ENCODE measurements at places on chromosomes 16 and 17. TPM values are rescaled to one million over a fixed set of nuclear protein-coding genes. Genes with fewer than 3 reads are reported as not detected.

The CRYBA1 gene
- not detected for total RNA-seq

The IKZF3 gene
- not detected for total RNA-seq

DNA sequence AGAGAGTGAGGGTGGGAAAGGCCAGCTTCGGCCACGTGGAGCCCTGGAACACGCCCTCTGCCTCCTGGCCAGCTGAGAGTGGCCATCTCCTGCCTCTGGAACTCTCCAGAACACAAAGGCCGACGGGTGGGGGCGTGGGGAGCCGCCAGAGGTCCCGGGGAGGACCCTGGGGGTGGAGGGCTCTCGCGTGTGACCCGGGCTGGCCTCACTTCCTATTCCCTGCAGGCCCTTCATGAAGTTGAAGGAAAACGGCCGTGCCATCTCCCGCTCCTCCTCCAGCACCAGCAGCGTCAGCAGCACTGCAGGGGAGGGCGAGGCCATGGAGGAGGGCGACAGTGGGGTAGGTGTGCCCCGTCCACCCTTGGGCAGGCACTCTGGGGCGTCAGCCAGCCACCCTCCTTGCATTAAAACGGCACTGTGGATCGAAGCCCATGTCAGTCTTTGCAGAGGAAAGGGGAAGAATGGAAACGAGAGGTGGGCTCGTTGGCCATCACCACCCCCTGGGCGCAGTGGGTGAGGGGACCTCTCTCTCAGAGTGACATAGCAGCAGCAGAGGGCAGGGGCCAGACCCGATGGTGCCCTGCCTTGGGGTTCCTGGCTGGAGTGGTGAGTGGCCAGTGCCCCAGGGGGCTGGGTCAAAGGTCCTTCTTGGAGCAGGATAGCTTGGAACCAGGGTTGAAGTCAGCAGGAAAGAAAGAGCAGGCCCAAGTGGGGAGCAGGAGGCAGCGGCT lies 37.1 kb downstream of the OR1D5 start:
- DNase-seq: no peak

- DNase-seq: no peak
These were observed 88.4 kb downstream of the PLXDC1 start for GRCh38 chr17:39062846-39063680.

The CSH2 gene
- 1.8 TPM for total RNA-seq

- no peak for DNase-seq
These were observed at the start of gene IL21R for GRCh38 chr16:27401768-27402568. Gene IL21R, plus strand, starts transcription at chr16:27402174. Its CDS starts 27,898 bp downstream, at chr16:27430072.

The PGP gene
- 13.7 TPM for total RNA-seq

The HS3ST4 gene
- 3.6 TPM for total RNA-seq

- no peak for DNase-seq
These were observed 47.4 kb upstream of the SLC38A10 start for GRCh38 chr17:81342269-81343070.

The SLFN5 gene
- 8.0 TPM for total RNA-seq
